ENCODE measurements at places on chromosomes 3 and 15.

DNA sequence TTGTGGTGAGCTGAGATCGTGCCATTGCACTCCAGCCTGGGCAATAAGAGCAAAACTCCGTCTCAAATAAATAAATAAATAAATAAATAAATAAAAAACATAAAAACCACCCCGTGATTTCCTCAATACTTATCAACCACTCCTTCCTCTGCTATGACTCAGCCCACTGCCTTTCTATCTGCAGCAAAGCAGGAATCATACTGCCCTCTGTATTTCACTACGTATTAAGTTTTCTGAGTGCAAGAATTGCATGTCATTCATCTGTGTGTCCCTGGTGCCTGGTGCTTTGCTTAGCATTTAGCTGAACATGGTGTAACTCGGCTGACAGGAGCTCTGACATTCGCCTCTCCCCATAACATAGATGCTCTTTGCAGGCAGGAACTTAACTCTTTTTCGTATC, 7.1 kb downstream of the LSG1 start:
- no peak for DNase-seq

- DNase-seq: peak; percentile 24
These were observed 610 bp downstream of the LIPC start for GRCh38 chr15:58432401-58432800.

DNA sequence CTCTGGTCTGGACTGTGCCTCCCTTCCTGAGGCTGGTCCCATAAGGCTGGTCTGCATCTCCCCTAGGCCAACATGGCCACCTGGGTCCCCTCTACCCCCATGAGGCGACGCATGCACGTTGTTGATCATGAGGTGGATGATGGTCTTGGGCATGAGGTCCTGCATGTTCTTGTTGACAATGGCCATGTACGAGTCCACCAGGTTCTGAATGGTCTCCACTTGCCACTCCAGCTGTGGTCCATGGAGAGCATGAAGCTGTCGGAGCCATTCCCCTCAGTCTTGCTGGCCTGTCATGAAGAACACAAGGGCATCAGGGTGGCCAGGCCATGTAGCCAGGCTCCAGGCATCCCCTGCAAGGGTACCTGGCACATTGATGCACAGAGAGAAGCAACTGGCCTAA, 27.1 kb upstream of the CSPG4 start:
- no peak for DNase-seq

DNA sequence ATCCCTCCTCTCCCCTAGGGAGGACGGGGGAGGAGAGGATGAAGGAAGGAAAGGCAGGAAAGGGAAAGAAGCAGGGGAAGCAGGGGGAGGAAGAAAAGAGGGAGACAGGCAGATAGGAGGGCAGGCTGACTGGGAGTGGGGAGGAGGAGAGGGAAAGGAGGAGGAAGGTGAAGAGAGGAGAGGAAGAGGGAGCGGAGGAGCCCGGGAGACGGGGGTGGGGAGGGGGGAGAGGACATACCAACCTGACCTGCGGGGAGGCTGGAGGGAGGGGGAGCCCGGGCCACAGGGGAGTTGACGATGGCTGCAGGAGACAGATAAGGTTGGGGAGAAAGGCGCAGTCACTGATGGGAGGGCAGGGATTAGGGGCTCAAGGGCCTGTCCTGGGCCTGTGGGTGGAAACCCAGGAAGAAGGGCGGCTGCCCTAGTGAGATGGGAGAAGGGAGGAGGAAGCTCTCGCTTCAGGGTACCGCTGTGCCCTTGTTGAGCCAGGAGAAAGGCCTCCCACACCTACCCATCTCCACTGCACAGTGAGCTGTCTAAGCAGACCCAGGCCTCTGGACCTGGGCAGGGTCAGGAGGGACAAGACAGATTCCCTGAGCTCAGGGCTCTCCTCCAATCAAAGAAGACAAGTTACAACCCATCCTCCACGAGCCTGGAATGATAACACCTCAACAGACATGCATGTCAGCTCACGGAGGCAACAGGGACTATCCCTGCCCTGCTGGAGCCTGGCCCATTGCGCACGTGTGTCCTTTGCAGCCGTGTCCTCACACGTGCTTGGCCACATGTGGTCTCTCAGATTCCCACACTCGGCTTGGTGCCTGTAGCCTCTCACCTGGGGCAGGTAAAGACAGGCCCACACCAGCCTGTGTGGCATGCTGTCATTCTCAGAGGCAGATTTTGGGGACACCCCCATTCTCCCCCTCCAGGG, 27.9 kb downstream of the C3orf18 start:
- DNase-seq: no peak

DNA sequence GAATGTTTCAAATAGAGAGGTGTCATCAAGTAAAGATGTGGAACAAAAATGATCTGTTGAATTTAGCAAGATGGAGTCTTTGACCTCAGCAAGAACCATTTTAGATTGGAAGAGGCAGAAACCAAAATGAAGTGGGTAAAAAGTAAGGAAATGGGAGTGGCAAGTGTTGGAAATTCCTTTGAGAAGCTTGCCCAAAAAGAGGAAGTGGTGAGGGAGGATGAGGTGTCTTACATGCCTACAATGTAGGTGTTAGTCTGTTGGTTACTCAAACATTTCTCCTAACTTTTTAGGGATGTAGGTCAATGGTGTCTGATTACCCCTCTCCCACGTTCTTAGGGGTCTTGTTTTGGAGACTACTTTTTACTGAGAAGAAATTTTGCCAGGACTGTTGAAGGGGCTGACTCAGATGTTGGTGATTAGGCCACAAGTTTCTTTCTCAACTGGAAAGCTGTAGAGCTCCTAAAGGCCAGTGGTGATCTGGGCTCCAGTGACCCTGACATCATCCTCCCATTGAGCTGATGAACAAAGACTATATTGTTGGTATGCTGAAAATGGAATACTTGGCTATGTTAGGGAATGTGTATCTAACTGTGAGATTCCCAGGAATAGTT, 5.1 kb downstream of the PPP2R3A start:
- DNase-seq: no peak

- no peak for DNase-seq
These were observed 197.5 kb upstream of the NR2E3 start for GRCh38 chr15:71612869-71613268.

GRCh38 chr3:124336067-124336656, 344.2 kb upstream of the ROPN1 start:
- DNase-seq: no peak

DNA sequence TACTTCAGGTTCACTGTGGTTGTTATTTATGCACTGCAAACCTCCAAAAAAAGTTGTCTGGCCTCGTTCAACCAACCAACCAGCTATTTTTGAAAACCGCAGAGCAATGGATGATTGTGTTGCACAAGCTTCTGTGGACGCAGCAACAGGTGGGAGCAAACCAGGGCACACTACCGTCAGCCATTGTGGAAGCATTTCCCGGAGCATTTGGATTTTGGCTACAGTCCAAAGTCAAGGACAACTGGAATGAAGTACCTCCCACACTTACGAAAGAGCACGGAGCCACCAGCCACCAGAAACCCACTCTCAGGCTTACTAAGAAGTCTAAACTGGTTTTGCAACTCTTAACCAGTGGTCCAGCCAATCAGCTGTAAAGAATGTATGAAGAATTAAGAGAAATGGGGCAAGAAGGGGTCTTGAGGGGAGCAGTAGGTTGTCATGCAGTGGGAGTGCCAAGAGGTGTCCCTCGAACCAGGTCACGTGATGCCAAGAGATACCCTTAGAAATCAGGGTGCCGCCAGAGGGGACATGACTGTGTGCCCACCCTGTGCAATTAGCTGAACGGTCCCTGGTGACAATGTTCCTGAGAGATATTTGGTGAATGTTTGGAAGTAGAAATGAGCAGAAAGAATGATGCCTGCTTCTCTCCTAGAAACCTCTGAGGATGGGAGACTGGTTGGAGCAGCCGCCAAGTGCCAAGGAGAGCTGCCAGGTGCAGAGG, 68.9 kb upstream of the PCSK6 start:
- DNase-seq: peak; percentile 40

- DNase-seq: peak; percentile 45
These were observed 227.8 kb upstream of the LYSMD4 start for GRCh38 chr15:99961011-99961441.

DNA sequence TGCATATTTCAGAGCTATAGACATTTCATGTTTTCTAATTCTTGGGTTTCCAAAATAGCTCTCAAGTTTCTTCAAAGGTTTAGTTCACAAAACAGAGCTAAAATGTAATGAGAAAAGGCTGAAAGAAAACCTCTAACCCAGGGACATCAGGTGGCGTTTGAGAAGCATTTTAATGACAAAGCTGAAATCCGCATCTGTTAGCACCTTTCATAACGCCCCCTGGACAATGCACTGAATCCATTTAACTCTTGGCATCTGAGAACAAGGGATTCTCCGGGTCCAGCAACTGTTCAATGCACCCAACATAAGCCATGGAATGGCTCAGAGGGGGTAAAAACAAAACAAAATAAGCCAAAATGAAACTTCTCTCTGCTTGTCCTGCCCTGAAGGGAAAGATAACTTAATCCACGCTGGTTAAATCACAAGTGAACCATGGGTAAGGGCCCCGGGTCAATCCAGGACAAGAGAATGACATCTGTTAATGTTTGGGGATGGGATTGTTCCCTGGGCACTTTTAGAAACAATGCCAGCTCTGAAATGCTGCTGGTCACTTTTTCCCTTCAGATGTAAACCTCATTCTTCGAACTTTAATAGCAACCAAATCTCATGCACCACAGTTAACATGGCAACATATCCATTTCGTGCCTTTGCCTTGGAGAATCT, 466.2 kb upstream of the ADAMTS9 start:
- DNase-seq: no peak

GRCh38 chr3:114660808-114661207, 367.0 kb downstream of the TIGIT start:
- DNase-seq: no peak
